WTC11 (cell line): ENCODE measurements at places on chromosomes 7 and 10. TPM values are rescaled to one million over a fixed set of nuclear protein-coding genes. Genes with fewer than 3 reads are reported as not detected.

The RNF133 gene
- total RNA-seq = 0.11 to 0.15 TPM in 2 of 3 replicates, not detected in the other

The WAPL gene
- total RNA-seq = 41.7 to 48.0 TPM (median 41.8 TPM) in 3 replicates

- DNase-seq = no peak
Observed at GRCh38 chr10:105025092-105025491, 384.0 kb downstream of the SORCS3 start.

DNA sequence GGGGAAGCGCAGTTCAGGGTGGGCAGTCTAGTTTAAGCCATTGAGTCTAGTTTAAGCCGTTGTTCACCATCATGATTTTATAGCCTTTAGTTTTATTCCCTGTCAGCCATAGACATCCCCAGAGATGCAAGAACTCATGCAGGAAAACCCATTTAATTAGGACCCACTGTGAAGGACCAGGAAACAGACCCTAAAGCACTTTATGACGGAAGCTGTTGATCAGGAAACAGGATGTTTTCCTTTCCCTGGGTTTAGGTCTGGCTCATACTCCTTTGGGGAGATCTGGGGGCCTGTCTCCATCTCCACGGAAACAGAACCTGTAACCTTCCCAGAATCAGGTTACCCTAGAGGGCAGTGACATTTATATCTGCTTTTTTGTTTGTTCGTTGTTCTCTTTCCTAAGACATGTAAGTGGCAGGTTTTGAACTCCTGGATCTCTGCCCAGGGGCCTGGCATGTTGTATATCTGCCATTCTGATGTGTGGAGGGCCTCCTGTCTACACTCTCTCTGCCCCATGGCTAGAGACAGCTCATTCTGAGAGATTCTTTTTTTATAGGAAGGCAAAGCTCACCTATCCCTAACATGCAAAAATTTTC, 657.2 kb upstream of the GALNT17 start:
- no peak for DNase-seq

The POU6F2 gene
- total RNA-seq = 2.9 to 3.3 TPM (median 2.9 TPM) in 3 replicates

- DNase-seq = no peak
Observed at GRCh38 chr7:45918556-45918955, 2.5 kb downstream of the IGFBP3 start.

DNA sequence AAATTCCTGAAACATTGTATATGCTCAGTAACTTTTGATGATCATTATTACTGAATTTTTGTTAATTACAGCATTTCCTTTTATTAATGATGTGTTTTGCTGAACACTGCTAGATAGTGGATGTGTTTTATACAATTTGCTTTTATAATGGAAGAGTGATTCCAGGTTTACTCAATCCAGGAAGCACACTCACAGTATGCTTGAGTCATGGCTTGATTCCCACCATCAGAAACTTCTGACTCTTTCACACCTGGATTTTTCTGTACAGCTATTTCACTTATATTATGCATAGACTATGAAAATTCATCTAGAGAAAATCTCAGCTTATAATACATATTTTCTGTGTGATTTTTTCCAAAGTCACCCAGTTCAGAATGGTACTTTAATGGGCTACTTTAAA, 1040.9 kb downstream of the GRM8 start:
- no peak for DNase-seq

The DPYSL4 gene
- 16.8 to 18.1 TPM (median 17.0 TPM) in 3 replicates for total RNA-seq

The CCDC126 gene
- total RNA-seq = 3.3 to 5.1 TPM (median 3.8 TPM) in 3 replicates

GRCh38 chr10:82190432-82191260, 315.7 kb downstream of the NRG3 start:
- no peak for DNase-seq

DNA sequence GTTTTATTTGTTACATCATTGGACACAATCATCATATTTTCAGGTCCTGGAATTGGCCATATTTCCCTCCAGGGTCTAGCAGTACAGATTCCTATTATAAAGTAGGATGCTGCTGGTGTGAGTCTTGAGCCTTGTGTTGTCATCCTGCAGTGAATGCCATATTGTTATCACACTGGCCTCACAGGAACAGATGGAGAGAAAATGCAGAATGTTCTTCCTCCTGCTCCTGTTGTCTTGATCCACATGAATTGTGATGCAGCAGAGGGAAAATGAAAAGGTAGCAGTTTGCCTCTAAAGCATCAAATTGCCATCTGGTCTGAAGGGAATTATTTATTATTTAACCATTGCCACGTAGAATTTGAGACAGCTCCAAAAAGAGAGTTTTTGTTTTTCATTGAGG, 248.6 kb downstream of the GPAM start:
- DNase-seq = no peak

The ADAMTS14 gene
- total RNA-seq = 2.1 to 2.4 TPM (median 2.1 TPM) in 3 replicates

The AHR gene
- total RNA-seq = 5.8 to 9.8 TPM (median 7.1 TPM) in 3 replicates

GRCh38 chr7:133698127-133698526, 429.0 kb upstream of the LRGUK start:
- DNase-seq = no peak
